CD8-positive, alpha-beta T cell (primary cell): ENCODE measurements at places on chromosomes 6 and 20. TPM values are rescaled to one million over a fixed set of nuclear protein-coding genes. Genes with fewer than 3 reads are reported as not detected.

DNA sequence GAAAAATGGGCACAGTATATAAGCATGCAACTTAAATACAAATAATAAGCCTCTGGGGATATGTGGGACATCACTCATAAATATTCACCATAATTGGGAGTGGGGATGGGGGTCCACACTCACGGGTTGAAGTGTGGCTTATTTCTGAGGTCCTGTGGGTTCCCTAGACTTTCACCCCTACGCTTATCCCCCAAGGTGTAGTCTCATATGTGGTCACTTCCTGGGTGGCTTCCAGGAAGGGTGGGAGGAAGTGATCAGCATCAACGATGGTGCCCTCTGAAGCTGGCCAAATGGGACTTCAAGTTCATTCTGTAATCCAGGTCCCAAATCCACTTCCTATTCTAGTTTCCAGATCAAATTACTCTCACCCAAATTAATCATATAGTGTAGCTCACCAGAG lies 59.5 kb downstream of the GNAS start:
- no peak for DNase-seq

DNA sequence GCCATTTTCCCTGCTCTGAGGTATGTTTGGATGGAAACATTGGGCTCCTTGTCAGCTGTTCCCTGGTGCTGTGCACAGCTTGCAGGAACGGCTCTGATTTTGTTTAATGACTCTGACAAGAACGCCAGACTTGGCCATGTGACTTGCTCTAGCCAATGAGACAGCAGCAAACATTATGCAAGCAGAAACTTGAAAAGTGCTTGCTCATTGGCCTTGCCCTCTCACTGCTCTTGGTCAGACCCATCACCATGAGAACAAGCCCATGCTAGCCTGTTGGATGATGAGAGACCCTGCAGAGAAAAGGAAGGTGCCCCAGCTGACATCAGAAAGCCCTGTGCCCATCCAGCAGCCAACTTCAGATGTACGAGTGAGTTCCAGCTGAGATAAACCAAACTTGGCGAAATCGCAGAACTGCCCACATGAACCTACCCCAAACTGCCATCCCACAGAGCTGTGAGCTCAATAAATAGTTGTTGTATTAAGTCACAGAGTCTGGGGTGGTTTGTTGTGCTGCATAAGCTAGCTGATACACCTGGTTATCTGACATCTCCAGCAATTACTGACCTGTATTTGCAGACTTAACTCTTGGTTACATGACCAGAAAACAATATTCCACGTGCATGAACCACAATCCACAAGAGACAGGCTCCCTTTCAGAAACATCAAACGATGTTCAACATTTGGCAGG lies 96.9 kb downstream of the JPH2 start:
- DNase-seq, result no peak

DNA sequence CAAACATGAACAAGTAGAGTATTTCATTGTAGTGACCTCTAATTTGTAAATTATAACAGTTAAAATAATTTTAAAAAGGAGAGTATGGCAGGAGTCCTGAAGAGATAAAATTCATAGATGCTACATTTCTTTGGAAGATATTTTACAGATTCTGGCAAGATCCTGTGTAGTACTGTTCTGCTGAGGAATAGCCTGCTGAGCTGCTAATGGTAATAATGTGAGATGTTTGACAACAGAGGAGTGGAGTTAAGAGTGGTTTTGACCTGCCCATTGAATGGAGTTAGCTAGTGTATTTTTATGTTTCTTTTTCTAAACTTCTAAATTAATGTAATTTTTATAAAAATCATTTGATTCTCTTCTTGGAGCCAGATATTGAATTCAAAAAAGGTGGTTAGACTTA lies 11.8 kb downstream of the CLVS2 start:
- DNase-seq, result no peak

GRCh38 chr20:59984541-59984940 lies 26.3 kb downstream of the CDH26 start:
- DNase-seq, result no peak

DNA sequence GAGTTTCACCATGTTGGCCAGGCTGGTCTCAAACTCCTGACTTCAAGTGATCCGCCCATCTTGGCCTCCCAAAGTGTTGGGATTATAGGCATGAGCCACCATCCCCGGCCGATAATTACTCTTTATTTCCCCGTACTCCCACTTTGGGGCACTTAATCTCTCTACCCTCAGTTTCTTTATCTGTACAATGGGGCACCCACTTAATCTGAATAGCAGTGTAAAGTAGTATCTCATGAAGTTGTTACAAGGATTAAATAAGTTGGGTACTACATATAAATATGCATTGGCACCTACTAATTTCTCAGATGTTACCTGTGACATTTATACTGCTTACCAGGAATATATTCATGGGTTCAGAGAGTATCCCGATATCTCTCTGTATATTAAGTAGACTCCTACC lies 15.2 kb downstream of the GINM1 start:
- DNase-seq, result no peak

Gene XKR7
- total RNA-seq, result not detected

Gene TREM2
- not detected for total RNA-seq

Gene ME1
- 0.73 TPM for total RNA-seq
